ENCODE measurements at places on chromosomes 7 and 10.
A peak's percentile ranks its signal among the peaks of the same experiment; 100 is the strongest.

DNA sequence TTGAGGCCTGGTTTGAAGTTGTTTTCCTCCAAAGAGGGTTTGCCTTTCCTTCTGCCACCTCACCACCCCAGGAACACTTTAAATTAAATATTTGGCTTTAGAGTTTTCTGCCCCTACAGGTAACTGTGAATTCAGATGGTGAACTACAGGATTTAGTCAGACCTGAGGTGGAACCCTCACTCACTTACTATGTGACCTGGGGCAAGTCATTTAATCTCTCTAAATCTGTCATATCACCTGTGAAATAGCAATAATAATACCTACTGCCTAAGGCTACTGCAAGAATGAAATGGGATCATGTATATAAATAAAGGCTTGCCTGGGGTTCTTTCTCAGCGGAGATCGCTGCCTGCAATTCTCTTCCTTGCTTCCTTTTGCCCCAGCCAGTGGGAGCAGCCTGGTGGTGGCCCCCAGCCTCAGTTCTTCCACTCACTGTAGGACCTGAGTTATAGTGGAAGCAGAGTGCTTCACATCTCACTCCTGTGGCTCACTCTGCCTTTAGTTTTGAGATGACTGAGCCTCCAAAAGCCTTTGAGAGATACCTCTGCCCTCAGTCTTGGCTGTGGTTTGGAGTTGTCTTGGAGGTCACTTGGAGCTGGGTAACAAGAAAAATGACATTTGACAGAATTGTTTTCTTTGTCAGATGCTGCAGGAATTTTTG, 6.1 kb upstream of the ANKRD2 start:
- no peak for DNase-seq

GRCh38 chr7:46029111-46029704, 108.1 kb upstream of the IGFBP3 start:
- no peak for DNase-seq

GRCh38 chr7:111408724-111409123, 153.6 kb downstream of the IMMP2L start:
- no peak for DNase-seq

- peak; percentile 58 for DNase-seq
These were observed 552 bp downstream of the IL15RA start for GRCh38 chr10:5976512-5977470.

- DNase-seq = no peak
These were observed 18.5 kb downstream of the DDIT4 start for GRCh38 chr10:72292223-72292691.

Measured in germinal center (tissue), 1 donor.